ENCODE measurements at places on chromosomes 12 and 14.

- no peak within 1 kb of the TSS for H3K27ac ChIP-seq
- no peak within 1 kb of the TSS for H3K4me3 ChIP-seq
- H3K27me3 ChIP-seq, result no peaks in the 10 kb centered on the region
Observed at GRCh38 chr12:113135178-113136127, at the start of gene RASAL1. TSS of gene RASAL1 (minus strand) at chr12:113135761. CDS start at chr12:113135462, 299 bp downstream.

GRCh38 chr14:41608681-41609390, 2.2 kb downstream of the LRFN5 start:
- H3K4me1 ChIP-seq, result no peaks in the 10 kb centered on the region
- H3K27ac ChIP-seq, result no peak overlapping the region
- H3K36me3 ChIP-seq, result no peaks in the 10 kb centered on the region
- no peak overlapping the region for H3K4me3 ChIP-seq
- no peaks in the 10 kb centered on the region for H3K27me3 ChIP-seq
- no peak for DNase-seq

DNA sequence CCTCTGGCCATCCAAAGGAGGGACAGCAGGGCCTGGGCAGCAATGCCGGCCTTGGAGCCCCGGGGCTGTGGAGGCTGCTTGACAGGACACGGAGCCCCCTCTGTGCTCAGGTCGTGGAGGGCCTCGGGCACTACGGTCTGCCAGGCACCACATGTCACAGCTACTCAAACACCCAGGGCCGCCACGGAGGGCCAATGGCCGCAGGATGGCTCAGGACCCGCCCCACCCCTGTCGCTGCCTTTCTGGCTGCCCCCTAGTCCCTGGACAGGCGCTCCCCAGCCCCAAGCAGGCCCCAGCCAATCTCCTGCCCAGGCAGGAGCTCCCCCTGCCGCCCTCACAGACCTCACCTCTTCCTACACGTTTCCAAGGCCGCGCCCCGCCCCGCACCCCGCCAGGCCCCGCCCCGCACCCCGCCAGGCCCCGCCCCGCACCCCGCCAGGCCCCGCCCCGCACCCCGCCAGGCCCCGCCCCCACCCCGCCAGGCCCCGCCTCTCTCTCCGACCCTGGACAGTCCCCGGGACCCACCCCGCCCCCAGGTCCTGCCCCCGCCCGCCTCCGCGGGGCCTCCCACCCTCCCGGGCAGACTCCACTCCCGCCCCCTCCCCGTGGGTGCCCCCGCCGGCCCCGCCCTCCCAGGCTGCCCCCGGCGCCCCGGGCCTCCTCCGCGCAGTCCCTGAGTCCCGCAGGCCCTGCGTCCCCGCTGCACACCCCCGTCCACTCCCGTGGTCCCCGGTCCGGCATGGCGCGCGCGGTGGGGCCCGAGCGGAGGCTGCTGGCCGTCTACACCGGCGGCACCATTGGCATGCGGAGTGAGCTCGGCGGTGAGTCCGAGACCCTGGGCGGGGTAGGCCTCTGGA, at the start of gene ASPG:
Gene ASPG, plus strand, starts transcription at position 669 of the 857 bp plus-strand sequence. Its CDS starts 71 bp downstream, at position 740.
- DNase-seq, result no peak
- no peaks in the 10 kb centered on the region for H3K4me1 ChIP-seq
- H3K4me3 ChIP-seq, result no peak within 1 kb of the TSS
- no peaks in the 10 kb centered on the region for H3K27me3 ChIP-seq

GRCh38 chr12:20629414-20630156, 65.5 kb upstream of the SLCO1C1 start:
- no peaks in the 10 kb centered on the region for H3K36me3 ChIP-seq
- no peak for DNase-seq
- no peaks in the 10 kb centered on the region for H3K27me3 ChIP-seq
- H3K27ac ChIP-seq, result no peak overlapping the region
- no peaks in the 10 kb centered on the region for H3K4me1 ChIP-seq
- H3K4me3 ChIP-seq, result no peak overlapping the region

GRCh38 chr12:132461526-132461925, 28.4 kb upstream of the FBRSL1 start:
- no peaks in the 10 kb centered on the region for H3K4me1 ChIP-seq
- no peak overlapping the region for H3K27ac ChIP-seq
- DNase-seq, result no peak
- no peaks in the 10 kb centered on the region for H3K36me3 ChIP-seq
- H3K4me3 ChIP-seq, result no peak overlapping the region

DNA sequence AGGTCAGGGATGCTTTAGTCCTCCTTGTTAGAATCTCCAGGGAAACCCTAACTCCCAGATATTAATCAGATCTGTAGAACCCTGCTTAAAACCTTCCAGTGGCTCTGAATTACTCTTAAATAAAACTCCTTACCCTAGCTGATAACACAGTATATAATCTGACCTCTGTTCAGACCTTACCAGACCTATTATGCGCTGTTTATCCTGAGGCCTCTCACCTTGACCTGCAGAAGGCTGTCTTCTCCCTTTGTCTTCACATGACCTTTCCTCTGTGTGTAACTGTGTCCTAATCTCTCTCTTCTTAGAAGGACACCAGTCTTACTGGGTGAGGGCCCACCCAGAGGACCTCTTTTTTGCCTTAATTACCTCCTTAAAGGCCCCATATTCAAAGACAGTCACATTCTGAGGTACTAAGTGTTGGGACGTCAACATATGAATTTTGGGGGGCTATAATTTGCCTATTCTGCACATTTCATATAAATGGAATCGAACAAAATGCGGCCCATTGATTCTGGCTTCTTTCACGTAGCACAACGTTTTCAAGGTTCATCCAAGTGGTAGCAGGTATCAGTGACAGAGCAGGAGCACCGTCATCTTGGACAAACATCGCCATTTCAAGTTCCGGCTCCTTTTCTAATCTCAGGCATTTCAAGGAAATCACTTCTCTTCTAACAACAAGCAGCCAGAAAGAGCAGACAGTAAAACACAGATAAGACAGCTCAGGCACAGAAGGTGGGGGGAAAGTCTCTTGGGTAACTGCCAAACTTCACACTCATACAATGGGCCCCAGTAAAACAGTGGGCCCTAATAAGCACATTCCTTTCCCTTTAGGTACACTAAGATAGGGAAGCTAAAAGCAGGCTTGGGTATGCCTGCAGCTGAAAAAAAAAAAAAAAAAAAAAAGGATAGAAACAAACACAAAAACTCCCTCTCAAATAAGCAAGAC, 200.2 kb upstream of the NUDT4 start:
- no peak for DNase-seq
- no peak overlapping the region for H3K27ac ChIP-seq
- no peak overlapping the region for H3K4me3 ChIP-seq
- 0 out of 2 replicates have a peak, but pooled peaks cover 3% of the 10 kb centered on the region for H3K4me1 ChIP-seq
- H3K27me3 ChIP-seq, result no peaks in the 10 kb centered on the region

- H3K4me3 ChIP-seq, result peak overlapping the region; percentile 11
- H3K4me1 ChIP-seq, result peaks cover 88% of the 10 kb centered on the region
- no peak for DNase-seq
Observed at GRCh38 chr12:14950421-14950820, 11.0 kb downstream of the ARHGDIB start.

GRCh38 chr14:27222671-27223070, 624.8 kb upstream of the NOVA1 start:
- no peaks in the 10 kb centered on the region for H3K36me3 ChIP-seq
- no peaks in the 10 kb centered on the region for H3K27me3 ChIP-seq
- H3K4me1 ChIP-seq, result no peaks in the 10 kb centered on the region
- H3K27ac ChIP-seq, result no peak overlapping the region
- H3K4me3 ChIP-seq, result no peak overlapping the region

DNA sequence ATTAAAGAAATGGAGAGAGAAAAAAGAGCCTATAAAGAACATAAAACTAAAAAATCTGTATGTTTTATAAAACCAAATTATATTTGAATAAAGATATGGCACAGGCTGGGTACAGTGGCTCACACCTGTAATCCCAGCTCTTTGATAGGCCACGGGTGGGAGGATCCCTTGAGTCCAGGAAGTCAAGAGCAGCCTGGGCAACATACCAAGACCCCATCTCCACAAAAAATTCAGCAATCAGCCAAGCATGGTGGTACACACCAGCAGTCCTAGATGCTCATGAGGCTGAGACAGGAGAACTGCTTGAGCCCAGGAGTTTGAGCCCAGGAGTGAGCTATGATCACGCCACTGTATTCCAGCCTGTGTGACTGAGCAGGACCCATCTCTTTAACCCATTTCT, 74.9 kb downstream of the EPS8 start:
- no peak overlapping the region for H3K4me3 ChIP-seq
- H3K27me3 ChIP-seq, result no peaks in the 10 kb centered on the region
- H3K4me1 ChIP-seq, result no peaks in the 10 kb centered on the region
- no peaks in the 10 kb centered on the region for H3K36me3 ChIP-seq

DNA sequence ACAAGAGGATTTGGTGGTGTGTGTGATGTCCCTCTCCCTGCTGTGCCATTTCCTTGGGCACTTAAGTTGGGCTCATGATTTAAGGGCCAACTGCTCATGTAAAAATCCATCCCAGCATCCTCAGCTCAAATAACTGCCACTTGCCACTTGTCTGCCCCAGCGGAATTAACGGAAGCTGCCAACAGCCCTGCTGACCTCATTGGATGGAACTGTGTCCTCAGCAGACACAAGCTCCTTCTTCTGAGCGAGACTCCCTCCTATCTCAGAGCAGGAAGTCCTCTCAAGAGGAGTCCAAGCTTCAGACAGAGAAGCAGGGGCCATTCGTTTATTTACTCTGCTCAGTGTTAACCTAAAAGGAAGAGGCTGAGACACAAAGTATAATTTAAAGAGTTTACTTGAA, 29.6 kb upstream of the PRMT8 start:
- H3K27ac ChIP-seq, result no peak overlapping the region
- no peak for DNase-seq
- H3K4me1 ChIP-seq, result no peaks in the 10 kb centered on the region
- no peak overlapping the region for H3K4me3 ChIP-seq
- H3K36me3 ChIP-seq, result no peaks in the 10 kb centered on the region

DNA sequence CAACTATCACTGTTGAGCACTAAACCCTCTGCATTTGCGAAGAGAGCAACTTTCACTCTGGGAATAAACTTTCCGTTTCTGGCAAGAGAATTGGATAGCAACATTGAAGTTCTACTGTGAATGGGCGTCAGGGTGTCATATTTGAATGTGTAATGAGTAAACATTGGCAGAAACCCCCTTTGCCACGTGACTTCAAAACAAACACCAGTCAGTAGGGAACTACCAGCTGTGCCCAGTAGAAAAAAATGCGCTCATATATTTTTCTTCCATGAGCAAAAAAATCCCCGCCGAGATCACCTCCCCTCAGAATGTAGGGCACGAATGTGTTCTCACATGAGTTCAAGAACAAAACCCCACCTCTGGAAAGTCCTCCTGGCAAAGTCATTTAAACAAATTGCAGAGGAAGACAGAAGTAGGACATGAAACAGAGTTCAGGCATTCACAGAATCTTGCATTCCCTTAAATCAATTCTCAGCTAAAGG, 80.6 kb downstream of the BTG1 start:
- H3K27ac ChIP-seq, result no peak overlapping the region
- no peak for DNase-seq
- H3K36me3 ChIP-seq, result no peaks in the 10 kb centered on the region
- no peak overlapping the region for H3K4me3 ChIP-seq

- no peaks in the 10 kb centered on the region for H3K36me3 ChIP-seq
- no peak overlapping the region for H3K27ac ChIP-seq
- peaks cover 42% of the 10 kb centered on the region for H3K27me3 ChIP-seq
- no peak for DNase-seq
- no peak overlapping the region for H3K4me3 ChIP-seq
- H3K4me1 ChIP-seq, result peaks cover 7% of the 10 kb centered on the region
Observed at GRCh38 chr12:104058802-104059201, 5.5 kb upstream of the HCFC2 start.
